ENCODE measurements at places on chromosomes 3 and 15. TPM values are rescaled to one million over a fixed set of nuclear protein-coding genes. Genes with fewer than 3 reads are reported as not detected.

TMCO5A gene
- total RNA-seq, result 2.8 TPM

ADAMTS7 gene
- 1.6 TPM for total RNA-seq

C3orf85 gene
- not detected for total RNA-seq

GHSR gene
- total RNA-seq, result not detected

CCDC39 gene
- total RNA-seq, result not detected

GRCh38 chr3:61927332-61927731 is 366.0 kb downstream of the PTPRG start:
- no peak for DNase-seq
- no peak overlapping the region for H3K4me3 ChIP-seq
- H3K36me3 ChIP-seq, result no peaks in the 10 kb centered on the region
- no peak overlapping the region for H3K27ac ChIP-seq
- no peaks in the 10 kb centered on the region for H3K27me3 ChIP-seq

DNA sequence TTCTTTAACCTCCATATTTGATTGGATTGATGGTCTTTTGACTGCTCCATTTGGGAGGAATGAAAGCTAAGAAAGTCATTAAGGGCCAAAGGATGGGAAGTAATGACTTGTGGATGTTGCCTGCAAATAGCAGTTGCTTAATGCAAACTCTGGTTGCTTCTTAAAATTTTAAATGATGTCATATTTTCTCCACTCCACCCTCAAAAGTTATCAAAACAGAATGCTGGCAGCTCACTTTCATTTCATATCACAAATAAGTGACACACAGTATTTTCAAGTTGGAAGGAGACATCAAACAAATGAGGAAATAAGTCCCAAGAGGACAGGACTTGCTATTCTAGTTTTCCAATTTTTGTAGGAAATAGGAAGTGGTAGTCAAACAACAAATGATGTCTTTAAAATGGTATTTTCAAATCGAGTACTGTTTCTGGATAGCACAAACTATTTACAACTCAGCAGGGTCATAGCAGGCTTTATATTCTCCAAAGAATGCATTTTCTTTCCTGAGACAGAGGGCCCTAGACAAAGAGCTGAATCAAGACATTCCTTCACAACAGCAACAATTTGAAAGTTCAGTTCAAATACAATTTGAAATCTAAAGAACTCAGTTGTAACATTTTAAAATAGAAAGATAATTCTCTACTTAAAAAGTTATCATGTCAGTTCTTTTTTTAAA is 165.1 kb upstream of the UBE2E1 start:
- H3K4me3 ChIP-seq, result no peak overlapping the region
- no peaks in the 10 kb centered on the region for H3K4me1 ChIP-seq
- H3K36me3 ChIP-seq, result no peaks in the 10 kb centered on the region

DNA sequence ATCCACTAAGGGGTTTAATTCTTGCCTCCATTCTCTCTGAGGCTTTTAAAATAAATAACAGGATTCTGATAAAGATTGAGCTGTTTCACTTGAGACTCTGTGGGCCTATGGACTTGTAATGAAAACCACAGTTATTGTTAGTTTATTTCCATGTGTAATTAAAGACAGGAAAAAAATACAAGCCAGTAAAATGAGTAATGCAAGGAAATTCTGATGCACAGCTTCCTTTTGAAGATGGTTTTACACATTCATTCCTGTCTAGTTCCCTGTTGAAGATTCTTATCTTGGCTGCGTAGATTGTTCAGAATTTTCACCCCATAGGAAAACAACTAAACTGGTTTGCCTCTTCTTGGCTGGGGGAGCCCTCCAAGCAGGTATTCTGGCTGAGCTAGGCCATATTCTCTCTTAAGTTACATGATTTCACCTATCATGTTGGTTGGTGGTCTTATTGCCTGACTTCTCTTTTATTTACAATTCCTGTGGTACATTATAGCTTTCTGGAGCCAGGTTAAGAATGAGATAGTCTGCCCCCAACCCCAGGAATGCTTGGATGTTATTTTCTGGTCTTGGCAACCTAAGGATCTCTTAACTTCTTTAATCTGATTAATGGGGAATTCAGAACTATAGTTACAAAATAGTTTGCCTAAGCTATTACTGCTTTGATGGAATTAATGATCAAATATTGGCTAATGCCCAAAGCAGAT is 67.6 kb downstream of the MITF start:
- H3K27me3 ChIP-seq, result no peaks in the 10 kb centered on the region
- no peak overlapping the region for H3K27ac ChIP-seq
- no peak for DNase-seq

GRCh38 chr3:195257454-195258448 is 13.2 kb downstream of the XXYLT1 start:
- H3K27ac ChIP-seq, result peak overlapping the region; percentile 93
- no peak for DNase-seq
- H3K36me3 ChIP-seq, result no peaks in the 10 kb centered on the region
- H3K27me3 ChIP-seq, result no peaks in the 10 kb centered on the region

- no peak overlapping the region for H3K4me3 ChIP-seq
- H3K36me3 ChIP-seq, result no peaks in the 10 kb centered on the region
- DNase-seq, result no peak
Measured at GRCh38 chr15:48096813-48097212, 24.0 kb upstream of the SLC24A5 start.

GRCh38 chr3:169619793-169620192 is 43.7 kb downstream of the MECOM start:
- H3K27me3 ChIP-seq, result no peaks in the 10 kb centered on the region
- no peaks in the 10 kb centered on the region for H3K4me1 ChIP-seq
- no peak overlapping the region for H3K4me3 ChIP-seq
- H3K36me3 ChIP-seq, result no peaks in the 10 kb centered on the region
- H3K27ac ChIP-seq, result no peak overlapping the region
- DNase-seq, result no peak

GRCh38 chr3:45381168-45381852 is 7.1 kb upstream of the LARS2 start:
- no peaks in the 10 kb centered on the region for H3K36me3 ChIP-seq
- no peak overlapping the region for H3K4me3 ChIP-seq
- no peak overlapping the region for H3K27ac ChIP-seq
- H3K27me3 ChIP-seq, result no peaks in the 10 kb centered on the region

GRCh38 chr3:37752649-37753025 is 109.0 kb upstream of the CTDSPL start:
- H3K27ac ChIP-seq, result no peak overlapping the region
- DNase-seq, result no peak
- H3K27me3 ChIP-seq, result no peaks in the 10 kb centered on the region
- no peaks in the 10 kb centered on the region for H3K4me1 ChIP-seq
- no peaks in the 10 kb centered on the region for H3K36me3 ChIP-seq
- no peak overlapping the region for H3K4me3 ChIP-seq

- no peaks in the 10 kb centered on the region for H3K4me1 ChIP-seq
- H3K36me3 ChIP-seq, result no peaks in the 10 kb centered on the region
- no peak overlapping the region for H3K4me3 ChIP-seq
- H3K27me3 ChIP-seq, result no peaks in the 10 kb centered on the region
- DNase-seq, result no peak
Measured at GRCh38 chr3:25510797-25511196, 82.7 kb downstream of the RARB start.

DNA sequence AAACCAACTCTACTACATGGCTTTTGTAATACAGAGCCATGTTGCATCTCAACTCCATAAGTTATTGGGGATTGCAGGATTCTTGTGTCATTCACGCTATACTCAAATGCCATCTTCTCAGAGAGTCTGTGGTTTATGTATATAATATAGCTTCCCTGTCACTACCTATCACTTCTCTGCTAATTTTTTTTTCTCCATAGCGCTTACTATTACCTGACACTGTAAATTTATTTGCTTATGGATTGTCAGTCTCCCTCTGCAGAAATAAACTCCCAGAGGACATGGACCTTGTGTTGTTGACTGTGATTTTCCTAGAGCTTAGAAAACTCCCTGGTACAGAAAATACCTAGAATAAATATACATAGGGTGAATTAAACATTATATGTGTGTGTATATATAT is 990.5 kb downstream of the TBL1XR1 start:
- no peaks in the 10 kb centered on the region for H3K27me3 ChIP-seq
- H3K36me3 ChIP-seq, result no peaks in the 10 kb centered on the region
- H3K27ac ChIP-seq, result no peak overlapping the region
- H3K4me1 ChIP-seq, result no peaks in the 10 kb centered on the region
- no peak overlapping the region for H3K4me3 ChIP-seq

- H3K4me1 ChIP-seq, result no peaks in the 10 kb centered on the region
- no peaks in the 10 kb centered on the region for H3K36me3 ChIP-seq
- no peak overlapping the region for H3K4me3 ChIP-seq
- H3K27ac ChIP-seq, result no peak overlapping the region
Measured at GRCh38 chr3:65303431-65303830, 615.6 kb upstream of the ADAMTS9 start.

DNA sequence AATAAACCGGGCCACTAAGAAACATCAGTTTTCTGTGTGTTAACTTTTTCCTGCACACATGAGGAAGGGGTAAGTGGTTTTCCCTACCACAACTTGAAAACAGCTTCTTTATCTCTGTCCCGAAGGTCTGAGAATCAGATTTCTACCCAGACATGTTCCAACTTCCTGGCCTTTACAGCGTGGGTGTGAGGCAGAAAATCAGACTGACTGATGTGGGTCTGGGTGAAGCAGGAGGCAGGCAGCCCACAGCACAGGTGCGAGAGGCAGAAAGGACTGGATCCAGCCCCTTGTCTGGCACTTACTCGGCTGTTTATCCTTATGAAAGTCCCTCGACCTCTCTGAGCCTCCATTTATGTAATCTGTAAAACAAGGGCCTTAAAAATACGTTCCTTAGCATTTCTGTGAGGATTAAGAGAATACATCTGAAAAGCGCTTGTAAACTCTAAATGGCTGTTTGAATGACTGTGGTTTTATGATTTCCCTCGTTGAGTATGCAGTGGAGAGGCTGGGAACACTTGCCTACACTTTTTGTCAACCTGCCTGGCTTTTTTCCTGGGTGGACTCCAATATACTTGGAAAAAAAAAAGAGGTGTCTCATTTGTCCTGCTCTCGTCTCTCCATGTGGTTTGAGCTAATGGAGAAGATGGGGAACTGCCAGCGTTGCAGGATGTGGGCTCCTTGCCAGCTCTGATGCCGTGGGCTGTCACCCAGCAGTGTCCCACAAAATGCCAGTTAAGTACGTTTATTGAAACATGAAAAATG is 3.1 kb downstream of the AGBL1 start:
- H3K36me3 ChIP-seq, result no peaks in the 10 kb centered on the region
- no peaks in the 10 kb centered on the region for H3K27me3 ChIP-seq
- H3K27ac ChIP-seq, result no peak overlapping the region
- DNase-seq, result no peak
- H3K4me3 ChIP-seq, result no peak overlapping the region

DNA sequence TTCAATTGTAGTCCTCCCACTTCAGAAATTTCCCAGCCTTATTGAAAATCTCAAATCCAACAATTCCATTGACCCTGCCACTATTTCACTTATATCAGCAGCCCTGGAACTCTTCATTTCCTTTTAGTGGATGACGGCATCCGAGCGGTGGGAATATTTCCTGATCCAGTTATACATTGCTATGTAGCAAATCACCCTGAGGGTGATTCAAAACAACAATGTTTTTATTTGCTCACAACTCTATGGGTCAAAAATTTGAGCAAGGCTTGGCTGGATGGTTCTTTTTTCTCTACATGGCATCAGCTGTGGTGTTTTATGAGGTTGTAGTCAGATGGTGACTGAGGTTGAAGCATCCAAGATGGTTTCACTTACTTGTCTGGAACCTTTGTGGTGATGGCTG is 70.5 kb downstream of the CHST2 start:
- no peaks in the 10 kb centered on the region for H3K4me1 ChIP-seq
- H3K4me3 ChIP-seq, result no peak overlapping the region
- H3K27me3 ChIP-seq, result no peaks in the 10 kb centered on the region
- H3K36me3 ChIP-seq, result no peaks in the 10 kb centered on the region
- no peak overlapping the region for H3K27ac ChIP-seq

DNA sequence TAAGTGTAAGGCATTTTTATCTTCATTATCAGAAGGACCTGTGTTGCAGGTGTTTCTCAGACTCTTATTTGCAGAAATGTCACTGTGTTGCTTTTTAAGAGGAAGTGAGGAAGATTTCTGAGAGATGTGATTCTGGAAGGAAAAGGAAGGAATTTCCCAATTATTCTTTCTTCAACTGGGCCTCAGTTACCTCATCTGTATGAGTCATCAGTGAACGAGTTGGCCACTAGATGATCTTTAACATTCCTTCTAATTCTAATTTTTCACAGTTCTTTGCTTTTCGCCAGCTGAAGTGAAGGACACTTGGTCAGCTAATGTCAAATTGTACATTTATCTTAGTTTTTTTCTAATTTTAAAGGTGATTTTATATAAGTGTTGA is 28.9 kb downstream of the CLEC3B start:
- H3K4me3 ChIP-seq, result no peak overlapping the region
- no peaks in the 10 kb centered on the region for H3K36me3 ChIP-seq

GRCh38 chr15:61229883-61230180 is 730 bp upstream of the RORA start:
- DNase-seq, result no peak
- peak overlapping the region; percentile 58 for H3K27ac ChIP-seq
- no peaks in the 10 kb centered on the region for H3K36me3 ChIP-seq
- peak overlapping the region; percentile 22 for H3K4me3 ChIP-seq
- H3K27me3 ChIP-seq, result no peaks in the 10 kb centered on the region
- H3K4me1 ChIP-seq, result no peaks in the 10 kb centered on the region

- no peak overlapping the region for H3K27ac ChIP-seq
- H3K4me3 ChIP-seq, result no peak overlapping the region
- no peaks in the 10 kb centered on the region for H3K27me3 ChIP-seq
- no peaks in the 10 kb centered on the region for H3K36me3 ChIP-seq
- H3K4me1 ChIP-seq, result no peaks in the 10 kb centered on the region
Measured at GRCh38 chr3:8319935-8320634, 181.5 kb upstream of the LMCD1 start.

Measured in prostate gland (tissue), 2 donors.